Heart left ventricle (tissue), 16 donors: ENCODE measurements at places on chromosomes 1 and 21. TPM values are rescaled to one million over a fixed set of nuclear protein-coding genes. Genes with fewer than 3 reads are reported as not detected.

DNAJB4 gene
- polyA plus RNA-seq = 162 TPM

CNR2 gene
- polyA plus RNA-seq = not detected

INSRR gene
- not detected for polyA plus RNA-seq

FLG2 gene
- not detected for polyA plus RNA-seq

C1QTNF12 gene
- polyA plus RNA-seq = 0.84 TPM

SAMD11 gene
- polyA plus RNA-seq = 1.3 TPM

THAP3 gene
- 21.7 TPM for polyA plus RNA-seq

CFHR1 gene
- not detected for polyA plus RNA-seq

LAX1 gene
- polyA plus RNA-seq = 0.07 TPM

MOV10 gene
- polyA plus RNA-seq = 25.3 TPM
